ENCODE measurements at places on chromosomes 2 and 18. TPM values are rescaled to one million over a fixed set of nuclear protein-coding genes. Genes with fewer than 3 reads are reported as not detected.

Gene PPP1R1C
- not detected for total RNA-seq

Gene GPAT2
- 8.4 TPM for total RNA-seq

Gene ZNF804A
- not detected for total RNA-seq

Gene MYO1B
- 29.7 TPM for total RNA-seq

Gene RNF152
- 0.05 TPM for total RNA-seq

Gene PDK1
- total RNA-seq: 85.5 TPM

Gene L3MBTL4
- 0.21 TPM for total RNA-seq

Gene FAM161A
- 7.3 TPM for total RNA-seq

Gene ZNF512
- total RNA-seq: 34.5 TPM

Data from activated CD4-positive, alpha-beta T cell treated with anti-CD3 and anti-CD28 coated beads for 36 hours (primary cell).